ENCODE measurements at places on chromosomes 13 and 19.

DNA sequence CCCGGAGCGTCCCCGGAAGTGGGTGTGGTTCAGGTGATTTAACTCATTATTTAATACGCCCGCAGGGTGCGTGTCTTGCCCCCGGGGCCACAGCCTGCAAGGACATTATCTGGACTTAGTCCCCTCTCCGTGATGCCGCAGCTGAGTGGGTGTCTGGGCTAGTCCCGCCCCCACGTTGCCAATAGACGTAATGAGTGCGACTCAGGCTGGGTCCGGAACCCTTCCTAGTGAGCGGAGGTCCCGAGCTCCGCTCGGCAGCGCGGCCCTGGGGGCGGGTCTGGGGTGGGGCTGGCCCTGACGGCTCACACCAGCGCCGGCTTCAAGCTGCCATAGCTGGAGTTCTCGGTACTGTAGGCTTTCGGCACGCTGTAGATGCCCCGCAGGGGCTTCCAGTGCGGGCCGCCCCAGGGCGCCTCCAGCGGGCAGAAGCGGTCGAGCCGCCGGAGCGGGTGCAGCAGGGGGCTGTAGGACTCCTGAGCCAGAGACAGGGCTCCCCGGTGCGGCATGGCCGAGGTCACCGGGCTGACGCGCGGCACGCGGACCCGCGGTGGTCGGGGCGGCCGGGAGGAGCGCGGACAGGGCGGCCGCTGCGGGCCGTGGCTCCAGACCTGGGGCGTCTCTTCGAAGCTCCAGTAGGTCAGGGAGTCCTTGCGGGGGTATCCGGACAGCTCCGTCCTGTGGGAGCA lies 918 bp upstream of the LHB start:
- DNase-seq: peak; percentile 79

- no peak for DNase-seq
Measured at GRCh38 chr19:3578390-3578789, 5.6 kb downstream of the HMG20B start.

- no peak for DNase-seq
Measured at GRCh38 chr13:109989686-109990085, 203.3 kb upstream of the IRS2 start.

- no peak for DNase-seq
Measured at GRCh38 chr19:41029524-41030432, 38.7 kb downstream of the CYP2B6 start.

DNA sequence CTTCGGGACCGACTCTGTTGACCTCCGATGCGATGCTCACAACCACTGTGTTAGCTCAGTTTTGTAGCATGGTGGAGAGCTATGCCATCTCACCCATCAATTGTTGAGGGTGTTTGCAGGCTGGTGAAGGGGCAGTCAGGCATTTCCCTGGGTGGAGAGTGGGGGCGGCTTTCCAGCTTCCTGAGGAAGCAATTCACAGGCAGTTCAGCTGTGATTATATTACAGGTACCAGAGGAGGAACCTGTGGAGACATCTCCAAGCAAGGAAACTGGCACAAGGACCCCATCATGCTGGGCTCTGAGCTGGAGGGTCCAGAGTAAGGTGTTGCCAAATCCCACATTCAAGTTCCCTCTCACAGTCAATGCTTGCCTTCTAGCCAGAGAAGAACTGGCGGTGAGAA lies 166.0 kb upstream of the ZNF536 start:
- DNase-seq: no peak

- no peak for DNase-seq
Measured at GRCh38 chr13:24038405-24038804, 122.1 kb upstream of the SPATA13 start.

- DNase-seq: no peak
Measured at GRCh38 chr13:21240586-21240985, 64.1 kb downstream of the MRPL57 start.

- DNase-seq: no peak
Measured at GRCh38 chr13:49580980-49581680, 4.2 kb downstream of the RCBTB1 start.

- DNase-seq: no peak
Measured at GRCh38 chr13:71828564-71828963, 38.4 kb downstream of the DACH1 start.

DNA sequence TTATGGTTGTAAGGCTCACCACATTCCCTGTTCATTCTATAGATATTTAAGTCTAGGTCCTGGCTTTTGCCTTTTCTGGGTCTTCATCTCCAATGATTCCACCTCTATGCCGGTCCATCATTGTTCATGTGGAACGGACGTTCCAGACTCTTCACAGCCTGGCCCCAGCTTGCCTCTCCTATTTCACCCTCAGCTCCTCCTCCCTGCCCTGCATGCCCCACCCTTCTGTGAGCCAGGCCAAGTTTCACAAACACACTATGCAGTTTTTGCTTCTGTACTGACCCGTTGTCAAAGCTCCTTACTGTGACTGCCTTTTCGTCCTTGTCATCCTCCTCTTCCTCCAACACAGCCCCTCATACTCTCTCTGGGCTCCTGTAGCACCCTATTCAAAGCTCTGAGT lies 31.3 kb downstream of the TEX26 start:
- no peak for DNase-seq

GRCh38 chr13:26254583-26255111 lies 718 bp downstream of the CDK8 start:
- peak; percentile 68 for DNase-seq

- no peak for DNase-seq
Measured at GRCh38 chr19:28154077-28154476, 1058.9 kb downstream of the UQCRFS1 start.

- DNase-seq: no peak
Measured at GRCh38 chr13:31887286-31887685, 144.3 kb upstream of the FRY start.

DNA sequence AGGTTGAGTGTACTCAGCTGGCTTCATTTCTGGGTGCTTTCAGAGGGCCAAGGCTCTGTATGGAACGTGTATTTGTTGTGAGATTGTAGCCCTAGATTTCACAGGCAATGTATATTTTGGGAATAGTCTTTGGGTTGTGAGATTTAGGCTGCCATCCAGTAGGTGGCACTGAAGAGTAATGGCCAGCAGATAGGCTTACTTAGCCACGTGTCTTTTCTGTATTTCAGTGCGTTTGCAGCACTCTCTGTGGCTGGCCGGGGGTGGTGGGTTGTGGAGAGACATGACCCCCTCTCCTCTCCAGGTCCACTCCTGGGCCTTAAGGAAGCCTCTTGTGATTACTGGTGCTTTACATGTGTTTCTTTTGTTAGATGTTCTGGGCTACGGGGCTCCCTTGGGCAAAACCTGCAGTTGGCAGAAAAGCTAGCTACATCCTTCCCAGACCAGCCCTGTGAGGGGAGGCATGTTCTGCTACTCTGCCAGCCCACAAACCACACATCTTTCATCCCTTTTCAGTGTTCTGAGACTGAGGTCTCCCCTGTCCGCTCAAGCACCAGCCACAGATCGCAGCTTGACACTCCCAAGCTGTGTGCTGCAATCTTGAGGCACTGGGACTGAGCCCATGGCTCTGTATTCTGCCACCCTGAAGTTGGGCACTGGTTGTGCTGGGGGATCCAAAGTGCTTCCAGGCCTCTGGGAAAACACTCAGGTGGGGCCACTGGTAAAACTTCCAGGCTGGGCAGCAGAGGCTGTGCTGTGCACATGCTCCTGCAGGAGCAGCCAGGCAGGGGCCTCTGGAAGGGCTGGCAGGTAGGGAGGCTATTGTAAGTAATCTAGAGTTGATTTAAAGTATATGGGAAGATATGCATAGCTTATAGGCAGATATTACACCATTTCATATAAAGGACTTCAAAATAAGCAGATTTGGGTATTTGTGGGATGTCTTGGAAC lies 1096.8 kb upstream of the PCDH20 start:
- DNase-seq: peak; percentile 69
